ENCODE measurements at places on chromosomes 2 and 18.

DNA sequence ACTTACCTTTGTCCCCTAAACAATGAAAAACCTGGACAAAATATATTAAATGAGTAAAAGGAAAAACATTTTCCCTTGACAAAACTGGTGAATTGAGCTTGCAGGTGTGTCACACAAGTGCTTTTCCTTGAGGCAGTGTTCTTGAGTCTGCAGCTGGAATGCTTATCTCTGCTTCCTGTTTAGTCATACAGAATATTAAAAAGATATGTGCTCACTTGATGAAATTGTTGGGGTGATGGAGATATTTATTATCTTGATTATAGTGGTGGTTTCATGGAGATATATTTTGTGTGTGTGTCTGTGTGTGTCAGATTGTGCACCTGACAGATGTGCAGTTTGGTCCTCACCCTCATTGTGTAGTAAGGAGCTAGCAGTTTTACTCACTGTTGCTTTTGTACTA is 3.3 kb downstream of the TAF1B start:
- no peak for DNase-seq

DNA sequence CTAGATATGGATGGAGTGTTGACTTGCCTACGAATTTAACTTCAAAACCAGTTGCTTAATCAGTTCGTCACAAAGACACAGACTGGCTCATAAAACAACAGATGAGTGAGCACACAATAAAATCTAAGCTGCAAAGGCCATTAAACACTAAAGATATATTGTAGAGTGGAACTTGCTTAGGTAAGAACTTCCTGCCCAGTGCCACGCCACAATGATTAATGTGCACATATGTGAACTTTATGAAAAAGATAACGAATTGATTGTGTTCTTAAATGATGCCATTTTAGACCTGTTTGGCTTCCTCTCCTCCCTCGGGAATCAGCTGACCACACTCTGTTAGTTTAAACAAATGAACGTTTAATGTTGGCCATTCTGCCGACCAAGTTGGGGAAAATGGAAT is 2031.3 kb upstream of the CELF4 start:
- no peak for DNase-seq

DNA sequence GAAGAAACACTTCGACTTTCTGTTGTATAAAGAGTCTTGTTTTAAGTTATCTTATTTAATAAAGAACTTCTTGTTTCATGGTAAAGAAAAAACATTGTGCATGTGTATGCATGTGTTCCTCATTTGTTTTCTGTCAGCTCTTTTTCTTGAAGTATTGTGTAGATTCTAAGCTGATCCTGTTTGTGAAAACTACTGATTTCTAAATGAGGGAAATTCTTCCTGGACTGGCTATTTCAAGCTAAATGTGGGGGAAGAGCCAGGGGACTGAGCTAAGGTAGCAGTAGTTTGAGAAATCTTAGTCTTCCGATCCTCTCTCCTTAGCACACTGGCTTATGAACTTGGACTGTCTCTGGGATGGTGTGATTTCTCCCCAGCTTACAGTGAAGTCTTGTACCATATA is 56.4 kb upstream of the RBMS1 start:
- no peak for DNase-seq

GRCh38 chr18:23835091-23835490 is 145.8 kb downstream of the LAMA3 start:
- no peak for DNase-seq

DNA sequence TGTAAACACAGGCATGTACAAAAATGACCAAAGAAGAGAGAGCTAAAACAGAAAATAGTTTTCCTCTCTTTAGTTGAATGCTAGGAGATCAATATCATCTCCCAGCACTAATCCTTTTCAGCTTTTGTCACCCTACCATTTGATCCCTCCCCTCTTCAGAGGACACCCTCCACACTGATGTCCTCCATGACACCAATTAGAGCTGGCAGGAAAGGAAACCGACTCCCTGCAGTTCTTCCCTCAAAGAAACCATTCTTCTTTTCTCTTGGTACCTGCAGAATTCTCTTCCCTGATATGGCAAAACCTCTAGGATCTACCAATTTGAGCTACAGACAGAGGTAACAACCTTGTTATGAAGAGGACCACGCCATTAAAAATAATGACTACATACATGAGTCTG is 5.3 kb downstream of the EPB41L3 start:
- no peak for DNase-seq

DNA sequence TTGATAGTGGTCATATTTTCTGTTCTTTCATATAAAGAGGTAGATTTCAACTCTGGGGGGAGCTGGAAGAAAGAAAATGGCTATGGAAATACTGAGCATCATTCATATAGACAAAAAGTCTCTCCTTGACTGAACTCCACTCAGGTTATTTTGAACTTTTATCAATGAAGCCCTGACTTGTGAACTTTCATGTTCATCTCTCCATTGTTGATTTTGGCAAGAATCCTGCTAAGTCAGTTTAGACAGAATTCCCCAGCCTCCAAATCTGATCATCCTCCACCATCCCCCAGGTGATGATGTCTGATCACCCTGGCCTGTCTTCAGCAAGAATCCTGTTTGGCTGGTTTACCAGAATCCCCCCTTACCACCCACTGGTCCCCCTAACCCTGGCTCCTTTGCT is 395.0 kb downstream of the NCKAP5 start:
- no peak for DNase-seq

DNA sequence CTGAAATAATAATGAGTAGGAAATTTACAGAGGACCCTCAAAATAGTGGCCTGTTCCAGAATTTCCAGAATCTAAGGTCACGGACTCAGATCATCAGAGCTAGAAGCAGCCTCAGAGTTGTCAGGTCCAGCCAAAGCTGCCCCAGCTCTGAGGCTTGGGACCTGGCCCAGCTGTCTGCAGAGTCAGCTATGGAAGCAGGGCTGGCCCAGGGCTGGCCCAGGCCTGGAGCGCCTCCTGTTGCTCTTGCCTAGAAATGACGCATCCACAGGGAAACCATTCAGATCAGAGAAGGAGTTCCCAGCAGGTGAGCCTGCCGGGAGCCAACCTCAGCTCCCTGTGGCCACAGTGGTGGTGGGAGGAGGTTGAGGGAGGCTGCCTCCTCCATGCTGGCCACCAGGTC is 106.7 kb upstream of the ARL4C start:
- no peak for DNase-seq

DNA sequence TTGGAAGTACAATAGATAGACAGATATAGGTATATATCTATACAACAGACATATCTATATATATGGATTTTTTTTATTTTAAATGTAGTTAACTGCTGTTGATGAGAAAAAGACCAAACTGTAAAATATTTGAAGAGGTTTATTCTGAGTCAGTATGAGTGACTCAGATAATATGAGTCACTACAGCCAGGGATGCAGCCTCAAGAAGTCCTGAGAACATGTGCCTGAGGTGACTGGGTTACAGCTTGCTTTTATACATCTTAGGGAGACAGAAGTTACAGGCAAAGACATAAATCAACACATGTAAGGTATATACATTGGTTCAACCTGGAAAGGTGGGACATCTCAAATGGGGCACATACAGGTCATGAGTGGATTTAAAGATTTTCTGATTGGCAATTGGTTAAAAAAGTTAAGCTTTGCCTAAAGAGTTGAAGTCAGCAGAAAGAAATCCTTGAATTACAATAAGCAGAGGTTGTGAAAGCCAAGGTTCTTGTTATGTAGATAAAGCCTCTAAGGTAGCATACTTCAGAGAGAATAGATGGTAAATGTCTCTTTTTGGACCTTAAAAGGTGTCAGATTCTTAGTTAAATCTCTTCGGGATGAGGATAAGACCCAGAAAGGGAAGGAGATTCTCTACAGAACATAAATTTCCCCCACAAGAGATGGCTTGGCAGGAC is 149.9 kb downstream of the RBM43 start:
- no peak for DNase-seq

Data from activated naive CD8-positive, alpha-beta T cell treated with anti-CD3 and anti-CD28 coated beads for 36 hours (primary cell).